T-helper 1 cell (primary cell): ENCODE measurements at places on chromosomes 11 and 22.

- no peak for DNase-seq
These were observed 7.5 kb downstream of the ELMOD1 start for GRCh38 chr11:107598225-107599139.

DNA sequence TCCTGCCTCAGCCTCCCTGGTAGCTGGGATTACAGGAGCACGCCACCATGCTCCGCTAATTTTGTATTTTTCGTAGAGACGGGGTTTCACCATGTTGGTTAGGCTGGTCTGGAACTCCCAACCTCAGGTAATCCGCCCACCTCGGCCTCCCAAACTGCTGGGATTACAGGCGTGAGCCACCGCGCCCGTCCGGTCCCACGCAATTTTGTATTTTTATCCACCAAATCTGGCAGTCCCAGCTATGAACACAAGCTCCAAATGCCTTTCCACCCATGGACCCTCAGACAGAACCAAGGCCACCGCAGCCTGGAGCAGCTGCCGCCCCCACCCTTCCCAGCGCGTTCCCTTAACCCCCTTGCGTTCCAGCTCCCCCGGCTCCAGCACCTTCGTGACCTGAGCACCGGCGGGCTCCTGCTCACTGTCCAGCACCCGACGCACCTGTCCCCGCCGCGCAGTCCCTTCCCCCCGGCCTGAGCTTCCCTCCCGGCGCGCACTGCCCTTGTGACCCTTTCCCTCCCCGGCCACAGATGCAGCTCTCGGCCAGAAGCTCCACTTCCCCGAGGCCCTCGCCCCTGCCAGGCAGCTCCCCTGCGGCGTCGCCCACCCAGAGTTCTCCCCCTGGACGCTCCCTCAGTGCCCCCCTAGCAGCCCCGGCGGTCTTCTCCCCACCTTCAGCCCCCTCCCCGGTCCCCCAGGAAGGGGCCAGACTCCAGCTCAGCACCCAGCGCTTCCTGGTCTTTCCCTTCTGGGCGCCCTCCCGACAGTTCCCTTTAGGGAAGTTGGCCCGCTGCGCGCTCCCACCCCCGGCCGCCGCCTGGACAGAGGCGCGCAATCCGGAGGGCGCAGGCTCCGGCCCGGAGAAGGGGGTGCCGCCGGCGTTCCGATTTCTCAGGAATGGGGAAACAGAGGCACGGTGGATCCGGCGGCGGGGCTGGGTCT lies 5.6 kb upstream of the ZBED4 start:
- DNase-seq, result no peak

DNA sequence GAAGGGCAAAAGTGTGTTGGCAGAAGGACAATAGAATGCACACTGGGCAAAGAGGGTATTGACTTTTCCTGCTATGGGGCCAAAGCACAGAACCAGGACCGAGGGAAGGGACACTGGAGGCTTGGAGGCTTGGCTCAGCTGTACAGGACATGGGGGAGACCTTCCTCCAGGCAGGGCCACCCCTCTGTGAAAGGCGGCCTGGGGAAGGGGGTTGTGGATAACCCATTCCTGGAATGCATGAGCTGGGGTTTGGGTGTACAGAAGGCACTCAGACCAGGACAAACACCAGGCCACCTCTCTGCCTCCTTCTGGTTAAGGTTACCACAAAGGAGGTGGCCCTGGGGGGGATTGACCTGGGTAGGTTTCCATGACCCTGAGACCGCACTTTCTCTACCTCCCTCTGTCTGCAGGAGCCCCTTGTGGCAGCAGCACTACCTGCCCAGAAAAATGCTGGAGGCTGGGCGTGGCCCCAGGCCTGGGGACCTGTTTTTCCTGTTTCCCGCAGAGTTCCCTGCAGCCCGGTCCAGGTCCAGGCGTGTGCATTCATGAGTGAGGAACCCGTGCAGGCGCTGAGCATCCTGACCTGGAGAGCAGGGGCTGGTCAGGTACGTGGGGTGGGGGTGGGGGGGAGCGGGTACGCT lies 9.6 kb downstream of the P2RY2 start:
- no peak for DNase-seq

DNA sequence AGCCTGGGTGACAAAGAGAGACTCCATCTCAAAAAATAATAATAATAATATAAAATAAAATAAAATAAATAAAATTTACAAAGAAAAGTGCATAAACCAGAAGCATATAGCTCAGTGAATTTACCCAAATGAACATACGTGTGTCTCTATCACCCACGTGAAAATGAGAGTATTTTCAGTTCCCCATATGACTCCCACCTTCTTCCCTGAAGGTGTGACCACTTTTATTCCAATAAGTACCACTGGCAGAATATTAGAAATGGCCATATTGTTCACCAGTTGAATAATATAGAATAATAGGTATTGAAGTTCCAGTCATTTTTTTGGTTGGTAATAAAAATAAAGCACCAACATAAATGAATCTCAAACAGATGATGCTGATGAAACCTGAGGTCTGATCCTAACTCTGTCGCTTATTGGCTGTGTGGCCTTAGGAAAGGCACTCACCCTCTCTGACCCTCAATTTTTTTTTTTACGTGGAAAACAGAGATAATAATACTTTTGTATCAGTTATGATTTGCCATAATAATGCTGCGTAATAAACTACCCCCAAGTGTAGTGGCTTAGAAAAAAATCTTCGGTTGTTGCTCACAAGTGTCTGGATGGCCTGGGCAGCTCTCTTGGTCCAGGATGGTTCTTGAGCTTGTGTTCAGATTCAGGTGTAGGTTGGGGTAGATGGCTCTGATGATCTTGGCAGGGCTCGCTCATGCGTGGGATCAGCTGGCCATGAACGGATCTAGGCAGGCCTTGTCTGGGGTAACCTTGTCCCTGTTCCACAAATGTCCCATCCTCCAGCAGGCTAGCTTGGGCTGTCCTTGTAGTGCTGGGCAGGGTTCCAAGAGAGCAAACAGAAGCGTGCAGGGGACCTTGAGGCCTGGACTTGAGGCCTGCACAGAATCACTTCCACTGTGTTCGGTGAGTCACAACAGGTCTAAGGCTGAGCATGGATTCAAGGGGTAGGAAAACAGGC lies 88.1 kb downstream of the MYO18B start:
- no peak for DNase-seq

DNA sequence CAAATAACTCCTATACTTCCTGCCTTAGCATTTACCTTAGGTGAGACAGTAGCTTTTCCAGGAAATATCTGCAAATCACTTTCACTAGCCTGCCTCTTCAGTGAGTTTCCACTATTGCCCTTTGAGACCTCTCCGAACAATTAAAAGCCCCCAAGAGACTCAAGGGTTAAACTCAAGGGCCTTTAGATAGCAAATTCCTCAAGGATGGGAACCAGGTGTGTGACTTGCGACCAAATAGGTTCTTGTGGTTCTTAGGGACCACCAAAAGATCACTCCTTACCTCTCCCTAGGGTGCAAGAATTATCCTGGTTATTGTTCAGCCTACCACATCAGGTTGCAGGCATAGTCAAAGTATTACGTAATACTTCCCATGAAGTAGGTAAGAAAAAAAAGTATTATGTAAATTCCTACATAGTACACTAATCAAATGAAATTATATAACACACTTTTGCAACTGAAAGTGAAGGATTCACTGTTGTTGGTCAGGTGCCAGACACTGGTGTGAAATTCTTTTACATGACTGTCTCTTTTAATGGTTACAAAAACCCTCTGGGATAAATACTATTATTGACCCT lies 1.4 kb upstream of the RDX start:
- no peak for DNase-seq

- no peak for DNase-seq
These were observed 166.7 kb upstream of the GUCY1A2 start for GRCh38 chr11:107184986-107185385.

DNA sequence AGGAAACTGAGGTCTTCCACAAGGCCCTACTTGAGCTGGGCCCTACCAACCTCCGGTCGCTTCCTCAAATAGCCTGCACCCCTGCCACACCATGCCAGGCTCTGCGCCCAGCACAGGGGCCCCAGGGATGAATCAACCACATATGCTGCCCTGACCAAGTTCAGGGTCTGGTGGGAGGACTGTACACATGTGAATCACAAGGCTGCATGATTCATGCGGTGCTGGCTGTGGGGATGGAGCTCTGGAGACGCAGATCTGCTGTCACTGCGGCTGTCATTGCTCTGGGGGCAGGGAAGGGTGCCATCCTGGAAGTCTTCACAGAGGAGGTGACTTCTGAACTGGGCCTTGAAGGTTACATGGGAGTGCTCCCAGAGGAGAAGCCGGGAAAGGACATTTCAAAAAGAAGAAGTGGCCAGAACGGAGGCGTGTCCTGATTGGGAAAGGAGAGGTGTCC lies 21.5 kb downstream of the CYTH4 start:
- DNase-seq, result no peak

- no peak for DNase-seq
These were observed 15.6 kb downstream of the SUN2 start for GRCh38 chr22:38740116-38740723.
